ENCODE measurements at places on chromosomes 6 and 20.

GRCh38 chr6:46465294-46466165 is 25.7 kb downstream of the RCAN2 start:
- no peak for DNase-seq

DNA sequence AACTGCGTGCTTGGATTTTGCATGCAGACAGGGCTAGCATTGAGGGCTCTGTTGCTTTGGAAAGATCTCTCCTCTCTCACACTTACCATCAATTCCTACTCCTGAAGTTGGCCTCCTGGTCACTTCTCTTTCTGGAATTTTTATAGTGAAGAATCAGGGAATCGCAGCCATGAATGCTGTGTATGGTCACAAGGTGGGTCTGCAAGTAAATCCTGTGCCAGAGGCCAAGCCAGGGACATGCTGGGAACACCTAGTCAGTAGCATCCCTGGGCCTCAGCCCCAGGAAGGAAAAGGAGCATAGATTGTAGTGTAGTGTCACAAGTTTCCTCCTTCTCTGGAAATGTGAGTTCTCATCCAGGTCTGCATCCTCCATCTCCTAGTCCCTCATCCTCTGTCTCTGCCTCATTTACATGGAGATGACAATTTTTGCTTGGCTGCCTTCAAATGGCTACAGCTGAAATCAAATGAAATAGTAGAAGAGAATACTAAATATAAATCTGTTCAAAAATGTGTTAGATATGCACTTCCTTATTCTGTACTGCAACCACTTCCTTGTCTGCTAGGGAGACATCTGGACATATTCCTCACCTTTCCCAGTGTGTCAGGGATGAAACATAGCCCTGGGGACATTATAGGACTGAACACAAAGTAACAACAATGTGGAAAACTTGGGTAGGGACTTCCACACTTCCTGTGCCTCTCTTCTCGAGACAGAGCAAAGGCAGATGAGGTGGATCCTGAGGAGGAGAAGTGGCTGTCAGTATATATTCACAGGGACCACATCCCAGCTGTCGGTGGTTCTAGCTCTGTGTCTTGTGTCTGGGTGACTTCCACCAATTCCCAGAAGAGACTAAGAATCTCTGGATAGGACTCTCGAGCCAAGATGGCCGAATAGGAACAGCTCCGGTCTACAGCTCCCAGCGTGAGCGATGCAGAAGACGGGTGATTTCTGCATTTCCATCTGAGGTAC is 17.0 kb downstream of the CST9 start:
- DNase-seq: no peak

DNA sequence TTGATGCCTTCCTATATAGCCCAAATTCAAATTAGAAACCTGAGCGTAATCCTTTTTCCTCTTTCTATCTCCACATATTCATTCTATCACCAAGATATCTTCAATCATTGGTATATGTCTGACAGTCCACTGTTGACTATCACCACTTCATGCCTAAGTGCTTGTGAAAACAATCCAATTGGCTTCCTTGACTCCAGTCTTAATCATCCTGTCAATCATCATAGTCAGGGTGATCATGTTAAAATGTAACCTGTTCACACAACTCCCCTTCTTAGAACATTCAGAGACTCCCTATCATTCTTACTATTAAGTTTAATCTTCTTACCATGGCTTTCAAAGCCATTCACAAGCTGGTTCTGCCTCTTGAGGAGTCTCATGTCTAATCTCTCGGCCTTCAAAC is 616.7 kb downstream of the PHF3 start:
- no peak for DNase-seq

DNA sequence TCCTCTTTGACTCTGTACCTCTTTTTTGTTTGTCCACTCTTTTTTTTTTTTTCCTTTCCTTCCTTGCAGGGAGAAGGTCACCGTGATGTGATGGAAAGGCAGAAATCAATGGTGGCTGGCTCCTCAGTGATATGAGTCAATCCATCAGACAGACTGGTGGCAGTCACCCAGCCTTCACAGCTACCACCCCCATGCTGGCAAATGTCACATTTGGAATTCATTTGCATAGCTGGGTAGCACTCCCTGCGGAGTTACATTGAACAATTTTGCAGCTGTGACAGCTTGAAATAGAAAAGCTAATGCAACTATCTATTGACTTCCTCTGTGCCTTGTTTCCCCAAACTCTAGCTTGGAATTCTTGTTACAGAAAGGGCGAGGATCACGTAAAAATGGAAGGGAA is 668.4 kb downstream of the C6orf118 start:
- no peak for DNase-seq

DNA sequence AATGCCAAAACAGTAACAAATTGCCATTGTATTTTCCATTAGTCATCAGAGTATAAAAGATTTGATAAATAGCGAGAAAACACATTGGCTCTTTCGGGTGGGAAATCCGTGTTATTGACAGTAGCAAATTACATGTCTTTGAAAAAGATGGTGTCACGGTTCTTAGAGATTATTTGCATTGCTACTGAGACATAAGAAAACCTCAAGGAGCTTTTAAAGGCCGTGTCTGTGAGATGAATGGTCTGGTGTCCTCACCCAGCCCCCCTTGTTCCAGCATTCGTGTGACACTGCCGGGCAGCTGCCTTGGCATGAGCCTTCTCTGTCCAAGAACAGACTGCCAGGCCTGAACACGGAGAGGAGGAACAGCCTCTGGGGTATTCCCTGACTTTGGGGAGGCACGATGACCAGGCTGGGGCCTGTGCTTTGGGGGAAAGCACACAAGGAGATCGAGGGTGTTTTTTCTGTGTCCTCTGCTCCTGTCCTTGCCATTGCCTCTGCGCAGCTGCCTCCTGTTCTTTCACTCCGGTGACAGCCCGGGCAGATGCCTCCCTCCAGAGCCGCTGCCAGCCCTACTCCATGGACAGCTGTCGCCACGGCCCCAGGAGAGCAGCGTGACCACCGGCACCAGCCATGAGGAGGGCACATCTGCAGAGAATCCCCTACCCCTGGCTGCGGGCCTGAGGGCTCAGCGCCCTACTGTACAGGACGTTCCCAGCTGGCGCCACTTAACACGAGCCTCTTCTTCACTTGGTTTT is 167.7 kb upstream of the CDYL start:
- DNase-seq: peak; percentile 69

GRCh38 chr6:82840571-82840970 is 225.1 kb downstream of the UBE3D start:
- DNase-seq: no peak

- no peak for DNase-seq
Observed at GRCh38 chr6:14674458-14674857, 556.9 kb downstream of the CD83 start.

DNA sequence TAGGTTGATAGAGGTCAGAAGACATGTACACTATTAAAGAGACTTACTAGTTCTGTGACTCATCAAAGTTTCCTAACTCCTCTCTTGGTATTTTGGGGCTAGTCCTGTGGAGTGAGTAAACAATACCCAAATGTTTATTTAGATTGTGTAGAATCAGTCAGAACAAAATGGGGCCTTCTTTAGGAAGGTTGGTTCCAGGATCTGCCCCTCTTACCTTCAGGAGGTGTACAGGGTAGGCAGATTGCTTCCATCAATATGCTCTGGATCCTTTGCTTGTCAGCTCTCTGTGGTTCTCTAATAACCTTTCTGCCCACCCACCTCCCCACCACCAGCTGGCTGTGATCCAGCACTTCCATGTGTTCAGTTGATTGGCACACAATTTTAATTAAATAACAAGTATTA is 107.0 kb downstream of the POPDC3 start:
- no peak for DNase-seq

DNA sequence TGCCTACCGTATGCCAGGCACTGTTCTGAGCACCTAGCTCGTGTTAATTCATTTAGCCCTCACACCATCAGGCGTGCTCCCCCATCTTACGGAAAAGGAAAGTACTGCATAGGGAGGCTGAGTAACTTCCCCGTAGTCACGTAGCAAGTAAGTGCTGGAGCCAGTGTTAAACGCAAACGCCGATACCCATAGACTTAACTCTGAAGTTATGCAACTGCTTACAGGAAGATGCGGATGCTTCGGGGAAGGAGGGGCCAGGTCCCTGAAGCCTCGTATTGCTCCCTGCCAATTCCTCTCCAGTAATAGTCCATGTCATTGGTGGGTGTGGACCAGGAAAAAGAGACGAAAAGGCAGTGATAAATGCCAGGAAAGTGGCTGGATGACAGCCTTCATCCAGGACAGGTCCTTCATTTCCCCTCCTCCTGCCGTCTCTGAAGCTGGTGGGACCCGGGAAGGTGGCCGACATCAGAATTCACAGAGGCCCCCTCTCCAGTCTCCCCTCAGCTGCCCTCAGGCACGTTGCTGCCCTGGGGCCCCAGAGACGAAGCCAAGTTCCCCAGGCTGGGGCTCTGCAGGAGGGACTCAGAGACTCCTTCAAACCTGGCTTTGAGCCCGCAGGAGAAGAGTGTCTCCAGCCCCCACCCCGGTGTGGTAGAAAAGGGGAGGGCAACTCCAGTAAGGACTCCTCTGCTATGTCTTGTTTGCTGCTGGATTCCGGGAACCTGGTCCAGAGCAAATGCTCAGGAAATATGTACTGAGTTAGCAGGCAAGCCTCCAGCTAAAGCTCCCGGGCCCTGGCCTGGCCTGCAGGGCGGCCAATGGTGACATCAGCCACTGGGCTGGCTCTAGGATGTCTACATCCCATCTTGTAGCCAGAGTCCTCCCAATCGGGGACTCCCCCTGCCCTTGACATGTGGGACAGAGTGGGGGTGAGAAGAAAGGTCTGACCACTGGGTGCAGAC is 37.8 kb downstream of the RAB44 start:
- no peak for DNase-seq

- no peak for DNase-seq
Observed at GRCh38 chr6:47188588-47189021, 121.1 kb downstream of the TNFRSF21 start.

Measured in NCI-H1694 treated with DMSO at 0.1 percent for 48 hours (cell line).